MM.1S (cell line): ENCODE measurements at places on chromosomes 1 and 21.
A peak's percentile ranks its signal among the peaks of the same experiment; 100 is the strongest.

GRCh38 chr1:74674278-74675048 is 871 bp upstream of the ERICH3 start:
- DNase-seq: no peak

DNA sequence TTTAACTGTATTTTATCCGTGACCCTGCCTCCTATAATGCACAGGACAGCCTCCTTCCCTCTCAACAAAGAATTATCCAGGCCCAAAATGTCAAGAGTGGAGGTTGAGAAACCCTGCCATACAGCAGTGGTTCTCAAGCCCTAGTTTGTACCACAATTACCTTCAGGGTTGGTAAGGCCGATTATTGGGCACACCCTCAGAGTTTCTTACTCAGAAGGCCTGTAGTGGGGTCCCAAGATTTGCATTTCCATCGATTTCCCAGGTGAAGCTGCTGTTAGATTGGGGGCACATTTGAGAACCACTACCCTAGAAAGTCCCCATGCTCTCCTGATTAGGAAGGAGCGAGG is 400 bp upstream of the PGBD2 start:
- DNase-seq: peak; percentile 11

DNA sequence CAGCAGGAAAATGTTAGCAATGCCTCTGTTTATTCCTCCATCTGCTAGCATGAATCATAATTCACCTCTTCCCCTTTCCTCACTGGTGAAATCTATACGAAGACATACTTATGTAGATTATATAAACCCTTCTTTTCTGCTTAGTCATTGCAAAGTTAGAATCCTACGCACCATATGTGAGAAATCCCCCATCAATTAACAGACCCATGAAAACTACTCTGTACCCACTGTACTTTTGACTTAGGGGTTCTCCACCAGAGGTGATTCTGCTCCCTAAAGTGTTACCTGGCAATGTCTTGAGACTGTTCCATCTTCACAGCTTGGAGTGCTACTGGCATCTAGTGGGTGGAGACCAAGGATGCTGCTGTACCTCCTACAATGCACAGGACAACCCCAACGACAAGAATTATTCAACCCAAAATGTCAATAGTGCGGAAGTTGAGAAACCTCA is 49.6 kb upstream of the KCTD3 start:
- no peak for DNase-seq

DNA sequence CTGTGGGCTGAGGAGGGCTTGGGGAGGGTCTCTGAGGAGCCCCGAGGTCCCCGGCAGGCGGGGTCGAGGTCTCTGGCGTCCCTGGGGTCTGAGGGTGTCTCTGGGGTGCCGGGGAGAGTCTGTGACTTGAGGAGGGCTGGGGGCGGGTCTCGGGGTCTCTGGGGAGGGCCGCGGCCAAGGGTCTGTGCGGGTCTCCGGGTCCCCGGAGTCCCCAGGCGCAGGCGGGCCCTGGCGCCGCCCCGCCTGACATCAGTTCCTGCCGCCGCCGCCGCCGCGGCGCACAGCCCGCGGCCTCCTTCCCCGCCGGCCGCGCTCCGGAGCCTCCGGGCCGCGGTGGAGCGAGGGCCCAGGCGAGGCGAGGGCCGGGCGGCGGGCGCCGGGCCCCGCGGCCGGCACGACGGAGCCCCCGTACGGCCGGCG is at the start of gene PLEKHM2:
Gene PLEKHM2, plus strand, starts transcription at position 279 of the 420 bp plus-strand sequence. CDS start 239 bp downstream, outside the sequence.
- peak; percentile 43 for DNase-seq

GRCh38 chr1:6412896-6413295 is 6.8 kb downstream of the HES2 start:
- DNase-seq: no peak

GRCh38 chr1:84995484-84996334 is 1.2 kb downstream of the MCOLN2 start:
- DNase-seq: peak; percentile 37

- DNase-seq: no peak
These were observed 422 bp upstream of the RSBN1 start for GRCh38 chr1:113812661-113813135.

- DNase-seq: no peak
These were observed 404.3 kb upstream of the BEND5 start for GRCh38 chr1:49181033-49181432.

DNA sequence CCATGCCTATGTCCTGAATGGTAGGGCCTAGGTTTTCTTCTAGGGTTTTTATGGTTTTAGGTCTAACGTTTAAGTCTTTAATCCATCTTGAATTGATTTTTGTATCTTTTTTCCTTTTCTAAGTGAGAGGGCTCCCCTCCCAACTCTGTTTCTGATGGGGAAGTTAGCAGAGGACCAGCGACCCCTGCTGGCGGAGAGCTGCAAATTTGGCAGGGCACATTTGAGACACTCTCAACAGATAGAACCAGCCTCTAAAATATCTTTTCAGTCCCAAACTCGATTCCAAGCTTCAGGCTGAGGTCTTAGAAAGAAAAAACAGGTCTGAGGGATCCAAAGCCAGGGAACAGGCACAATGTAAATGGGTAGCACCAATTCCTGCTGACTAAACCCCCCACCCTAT is 32.5 kb downstream of the LRRC3 start:
- DNase-seq: no peak

DNA sequence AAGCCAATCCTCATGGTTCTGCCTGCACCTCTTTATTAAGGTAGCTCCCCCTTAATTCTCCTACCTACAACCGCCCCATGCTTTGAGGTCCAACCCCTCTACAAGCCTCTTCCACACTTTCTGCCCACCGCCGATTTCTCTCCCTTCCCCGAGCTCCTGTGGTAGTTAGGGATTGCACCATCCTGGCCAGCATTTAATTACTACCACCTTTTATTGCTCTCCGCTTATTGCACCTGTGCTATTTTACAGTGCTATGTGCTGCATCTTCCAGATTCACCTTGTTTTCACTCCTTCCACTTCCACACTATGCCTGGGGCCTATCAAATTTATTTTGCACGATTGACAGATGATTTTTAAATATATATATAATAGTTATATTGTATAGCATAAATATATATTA is 29.3 kb upstream of the DNAJC11 start:
- DNase-seq: no peak

GRCh38 chr1:213423605-213424004 is 372.6 kb downstream of the RPS6KC1 start:
- DNase-seq: no peak

GRCh38 chr1:153238527-153238926 is 21.0 kb upstream of the LORICRIN start:
- DNase-seq: no peak

DNA sequence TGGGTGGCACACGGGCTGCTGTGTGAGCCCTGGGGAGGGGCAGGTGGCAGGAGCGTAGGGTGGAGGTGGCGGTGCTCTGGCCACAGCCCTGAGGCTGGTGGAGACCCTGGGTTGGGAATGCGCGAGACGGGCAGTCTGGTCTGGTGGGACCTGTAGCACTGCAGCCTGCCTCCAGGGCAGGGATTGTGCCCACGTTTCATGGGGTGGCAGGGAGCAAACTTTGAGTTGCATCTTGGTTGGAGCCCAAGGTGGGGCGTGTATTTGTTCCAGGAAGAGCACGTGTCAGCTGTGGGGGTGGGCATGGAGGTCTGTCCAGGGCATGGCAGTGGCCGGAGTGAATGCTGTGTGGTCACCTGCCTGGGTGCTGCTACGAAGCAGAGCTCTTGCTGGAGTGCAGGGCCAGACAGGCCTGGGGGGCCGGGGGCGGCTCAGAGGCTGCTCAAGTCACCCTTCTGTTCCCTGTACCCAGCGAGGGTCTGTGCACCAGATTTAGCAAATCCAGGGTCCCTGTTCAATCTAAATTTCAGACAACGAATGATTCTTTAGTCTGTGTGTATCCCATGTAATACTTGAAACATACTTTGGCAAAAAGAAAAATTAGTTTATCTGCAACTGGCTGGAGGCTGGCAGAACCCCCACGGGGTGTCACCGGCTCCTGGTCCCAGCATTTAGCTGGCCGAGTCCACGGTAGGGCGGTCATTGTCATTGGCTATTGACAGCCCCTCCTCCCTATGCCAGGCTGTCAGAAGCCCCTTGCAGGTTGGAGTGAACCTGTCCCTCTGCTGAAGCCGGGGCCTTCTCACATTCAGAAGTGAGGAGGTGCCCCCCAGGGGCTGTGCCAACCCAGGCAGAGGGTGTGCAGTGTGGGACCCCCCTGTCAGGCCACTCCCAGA is 27.3 kb downstream of the KRTAP10-1 start:
- no peak for DNase-seq

GRCh38 chr1:84861516-84861915 is 31.5 kb downstream of the LPAR3 start:
- no peak for DNase-seq

DNA sequence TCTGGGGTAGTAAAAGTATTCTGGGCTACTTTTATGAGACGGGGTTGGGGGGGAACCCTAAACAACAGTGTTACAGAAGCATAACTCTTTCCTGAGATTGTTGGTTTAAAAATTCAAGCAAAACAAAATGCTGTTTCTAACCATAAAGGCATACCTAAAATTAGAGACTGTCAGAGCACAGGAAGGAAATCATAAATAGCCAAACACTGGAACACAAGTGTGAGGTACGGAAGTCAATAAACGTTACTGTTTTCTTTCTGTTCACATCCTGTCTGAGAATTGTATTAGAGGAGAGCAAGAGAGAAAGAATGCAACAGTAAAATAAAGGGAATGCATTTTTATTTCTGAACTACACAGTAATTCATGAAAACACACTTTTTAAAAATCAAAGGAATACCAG is 42.8 kb upstream of the IL12RB2 start:
- peak; percentile 24 for DNase-seq

DNA sequence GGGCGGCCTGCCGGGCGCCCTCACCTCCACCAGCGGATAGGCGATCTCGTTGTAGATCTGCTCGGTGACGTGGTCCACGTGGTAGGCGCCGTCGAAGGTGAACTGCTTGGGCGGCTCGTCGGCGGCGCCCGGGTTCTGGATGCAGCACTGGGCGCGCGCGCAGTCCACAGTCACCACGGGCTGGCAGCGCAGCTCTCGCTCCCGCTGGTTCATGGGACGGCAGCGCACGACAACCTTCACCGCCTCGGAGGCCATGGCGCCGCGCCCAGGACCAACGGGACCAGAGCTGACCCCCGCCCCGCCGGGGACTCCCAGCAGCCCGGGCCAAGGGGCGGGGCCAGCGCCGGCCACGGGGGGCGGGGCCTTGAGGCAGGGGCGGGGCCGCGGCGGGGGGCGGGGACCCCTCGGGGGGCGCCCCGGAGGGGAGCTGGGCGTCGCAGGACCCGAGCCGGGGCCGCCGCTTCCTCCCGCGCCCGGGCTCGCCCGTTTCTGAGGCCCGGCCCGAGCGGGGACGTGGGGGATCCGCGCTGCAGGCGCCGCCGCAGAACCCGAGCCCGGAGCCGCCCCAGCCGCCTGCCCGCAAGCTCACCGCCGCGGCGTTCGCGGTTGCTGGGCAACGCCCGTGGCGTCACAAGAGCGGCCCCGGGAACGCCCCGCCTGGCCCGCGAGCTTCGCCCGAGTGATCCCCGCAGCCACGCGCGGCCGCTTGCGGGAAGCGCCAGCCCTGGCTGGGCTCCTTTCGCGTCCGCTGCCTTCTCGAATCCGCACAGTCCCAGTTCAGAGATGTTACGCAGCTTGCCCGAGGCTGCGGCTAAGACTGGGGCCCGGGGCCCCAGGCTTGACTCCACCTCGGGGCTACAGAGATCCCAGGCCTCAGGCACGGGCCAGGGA is at the start of gene KIF17:
Gene KIF17, minus strand, starts transcription at position 556 of the 891 bp plus-strand sequence. Its CDS starts 301 bp downstream, at position 255.
- DNase-seq: peak; percentile 64

DNA sequence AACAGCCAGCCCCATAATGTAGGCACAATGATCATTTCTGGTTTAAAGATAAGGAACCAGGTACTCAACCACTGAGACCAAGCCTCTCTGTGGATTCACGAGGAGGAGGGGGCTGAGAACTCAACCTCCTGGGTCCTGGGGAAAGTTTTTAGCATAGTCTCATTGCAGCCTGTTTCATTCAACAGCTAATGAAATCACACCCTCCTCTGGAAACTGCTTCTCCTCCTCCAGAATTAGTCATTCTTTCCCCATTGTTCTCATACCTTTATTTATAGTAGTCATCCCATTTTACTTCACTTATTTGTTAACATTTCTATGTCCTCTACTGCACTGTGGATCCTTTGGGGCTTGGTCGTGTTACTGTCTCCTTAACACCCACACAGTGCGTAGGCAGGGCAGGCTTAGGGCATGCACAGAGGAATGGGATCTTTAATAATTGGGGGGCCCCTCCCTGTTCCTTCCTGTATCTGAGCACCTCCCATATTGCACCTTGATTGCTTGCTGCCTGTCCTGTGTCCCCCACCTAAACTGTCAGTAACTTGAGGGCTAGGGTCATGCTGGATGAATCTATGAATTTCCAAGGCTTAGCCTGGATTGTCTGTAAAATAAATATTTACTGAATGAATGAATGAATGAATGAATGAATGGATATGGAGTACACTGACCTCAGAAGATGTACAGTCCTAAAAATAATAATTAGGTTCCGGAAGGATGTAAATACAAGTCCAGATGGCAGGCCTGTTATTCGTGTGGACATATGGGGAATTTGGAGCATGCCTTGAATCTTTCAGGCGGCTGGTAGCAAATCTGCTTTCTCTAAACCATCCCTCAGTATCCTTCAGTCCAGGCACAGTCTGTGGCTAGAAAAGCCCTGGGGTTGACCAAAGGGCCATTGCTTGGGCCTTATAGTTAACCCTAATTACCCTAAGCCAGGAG is 153.8 kb upstream of the HMGB4 start:
- no peak for DNase-seq

DNA sequence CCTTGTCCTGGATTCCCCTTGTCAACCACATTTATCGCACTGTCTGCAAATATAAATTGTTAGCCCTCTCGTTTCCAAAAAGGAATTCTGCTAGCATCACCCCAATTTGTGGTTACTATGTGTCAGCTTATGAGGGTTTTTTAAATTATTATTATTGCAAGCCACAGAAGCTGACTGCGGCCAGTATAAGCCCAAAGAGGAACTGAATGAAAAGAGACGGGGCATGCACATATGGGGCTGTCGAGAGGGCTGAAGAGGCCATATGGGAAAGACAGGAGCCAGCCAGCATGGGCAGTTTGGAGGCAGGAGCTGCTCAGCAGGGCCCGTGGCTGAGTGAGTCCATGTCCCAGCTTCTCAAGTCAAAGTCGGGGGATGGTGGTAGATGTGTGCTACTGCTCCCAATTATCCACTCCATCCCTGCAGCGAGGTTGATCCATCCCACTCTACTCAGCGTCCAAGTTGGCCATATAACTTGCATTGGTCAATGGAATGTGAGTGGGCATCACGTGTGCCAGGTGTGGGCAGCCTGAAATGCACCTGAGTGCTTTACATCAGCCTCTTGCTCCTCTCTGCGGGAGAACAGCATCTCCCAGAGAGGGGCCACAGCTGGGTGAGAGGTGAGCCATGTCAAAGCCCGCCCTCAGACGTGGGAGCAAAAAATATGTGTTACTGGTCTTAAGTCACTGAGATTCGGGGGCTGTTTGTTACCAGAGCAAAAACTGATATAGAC is 37.6 kb upstream of the LDLRAP1 start:
- no peak for DNase-seq
